ENCODE measurements at places on chromosomes 6 and 20.

GRCh38 chr6:39508515-39508914 is 186.0 kb upstream of the KCNK16 start:
- no peak for DNase-seq

- no peak for DNase-seq
These were observed 129.2 kb downstream of the MYB start for GRCh38 chr6:135310291-135310690.

- DNase-seq, result no peak
These were observed 33.0 kb downstream of the PIM1 start for GRCh38 chr6:37202788-37203491.

DNA sequence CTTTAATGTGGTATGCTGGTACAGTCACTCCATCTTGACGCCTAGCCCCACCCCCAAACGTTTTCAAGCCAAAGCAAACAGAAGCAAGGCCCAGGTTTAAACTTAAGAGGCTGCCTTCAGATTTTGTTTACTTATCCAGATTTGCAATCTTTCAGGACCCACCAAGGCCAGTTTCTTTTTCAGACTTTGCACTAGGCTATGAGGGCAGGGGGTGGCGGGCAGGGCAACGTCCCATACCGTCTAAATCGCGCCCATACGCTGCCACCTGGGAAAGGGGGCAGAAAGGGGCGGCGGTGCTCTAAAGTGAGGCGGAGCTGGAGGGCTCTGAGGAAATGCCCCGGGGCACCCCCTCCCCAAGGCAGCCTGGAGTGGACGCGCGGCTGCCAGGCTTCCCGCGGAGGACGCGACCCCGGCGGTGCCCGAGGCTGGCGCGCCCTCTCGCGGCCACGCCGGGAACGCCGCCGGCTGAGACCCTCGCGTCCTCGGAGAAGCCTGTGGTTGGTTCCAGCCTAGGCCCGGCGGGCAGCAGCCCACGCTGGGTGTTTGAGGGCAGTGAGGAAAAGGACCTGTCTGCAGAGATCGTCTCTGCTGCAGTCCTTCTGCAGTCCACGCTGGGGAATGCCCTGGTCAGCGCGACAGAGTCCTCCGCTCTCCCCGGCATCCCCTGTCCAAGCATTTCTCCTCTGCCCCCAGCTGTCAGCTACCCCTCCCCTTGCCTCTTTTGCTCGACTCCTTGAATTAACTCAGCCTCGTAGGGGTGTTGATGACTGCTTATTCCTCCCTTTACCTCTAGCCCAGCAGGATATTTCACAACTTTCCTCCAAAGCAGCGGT is 129.2 kb upstream of the PRND start:
- peak; percentile 29 for DNase-seq

GRCh38 chr6:33604941-33605854 is 15.9 kb upstream of the ITPR3 start:
- no peak for DNase-seq

DNA sequence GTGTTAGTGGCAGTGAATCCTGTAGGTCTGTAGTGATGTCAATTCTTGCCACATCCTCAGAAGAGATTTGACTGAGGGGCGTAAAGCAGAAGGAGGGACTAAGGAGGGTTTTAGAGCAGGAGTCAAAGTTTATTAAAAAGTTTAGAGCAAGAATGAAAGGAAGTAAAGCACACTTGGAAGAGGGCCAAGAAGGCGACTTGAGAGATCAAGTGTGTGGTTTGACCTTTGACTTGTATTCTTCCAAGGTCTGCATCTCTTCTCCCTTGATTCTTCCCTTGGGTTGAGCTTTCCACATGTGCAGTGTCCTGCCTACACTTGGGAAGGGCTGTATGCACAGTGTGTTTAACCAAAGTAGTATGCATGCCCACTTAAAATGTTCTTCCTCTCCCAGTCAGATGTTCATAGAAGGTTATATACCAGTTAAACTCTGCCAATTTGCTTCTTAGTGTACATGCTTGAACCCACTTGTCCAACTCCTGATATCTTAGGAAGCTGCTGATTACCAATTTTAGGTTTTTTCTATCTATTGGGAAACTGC is 627.6 kb downstream of the MMUT start:
- no peak for DNase-seq

- no peak for DNase-seq
These were observed 44.2 kb upstream of the TOX2 start for GRCh38 chr20:43870484-43870883.

- DNase-seq, result no peak
These were observed 43.8 kb downstream of the BMP6 start for GRCh38 chr6:7769702-7770101.

DNA sequence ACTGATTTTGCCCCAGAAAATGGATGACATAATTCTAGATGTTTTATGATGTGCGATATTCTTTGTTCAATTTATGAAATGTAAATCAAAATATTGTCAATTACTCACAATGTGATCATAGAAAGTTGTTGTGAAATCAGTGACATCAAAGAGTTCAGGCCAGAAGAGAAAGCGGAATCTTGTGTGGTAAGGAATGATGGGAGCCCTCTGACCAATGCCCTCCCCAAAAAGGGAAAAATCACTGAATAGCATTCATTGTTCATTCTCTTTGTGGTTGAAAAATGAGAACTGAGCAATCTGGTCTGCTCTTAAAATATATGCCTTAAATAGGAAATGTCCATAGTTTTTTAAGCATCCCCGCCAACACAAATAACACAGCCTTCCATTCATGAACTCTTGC is 247.1 kb upstream of the GRIK2 start:
- DNase-seq, result no peak

- DNase-seq, result no peak
These were observed 609 bp downstream of the MYL9 start for GRCh38 chr20:36541768-36542488.

GRCh38 chr6:21188505-21189223 is 404.9 kb upstream of the SOX4 start:
- DNase-seq, result no peak

DNA sequence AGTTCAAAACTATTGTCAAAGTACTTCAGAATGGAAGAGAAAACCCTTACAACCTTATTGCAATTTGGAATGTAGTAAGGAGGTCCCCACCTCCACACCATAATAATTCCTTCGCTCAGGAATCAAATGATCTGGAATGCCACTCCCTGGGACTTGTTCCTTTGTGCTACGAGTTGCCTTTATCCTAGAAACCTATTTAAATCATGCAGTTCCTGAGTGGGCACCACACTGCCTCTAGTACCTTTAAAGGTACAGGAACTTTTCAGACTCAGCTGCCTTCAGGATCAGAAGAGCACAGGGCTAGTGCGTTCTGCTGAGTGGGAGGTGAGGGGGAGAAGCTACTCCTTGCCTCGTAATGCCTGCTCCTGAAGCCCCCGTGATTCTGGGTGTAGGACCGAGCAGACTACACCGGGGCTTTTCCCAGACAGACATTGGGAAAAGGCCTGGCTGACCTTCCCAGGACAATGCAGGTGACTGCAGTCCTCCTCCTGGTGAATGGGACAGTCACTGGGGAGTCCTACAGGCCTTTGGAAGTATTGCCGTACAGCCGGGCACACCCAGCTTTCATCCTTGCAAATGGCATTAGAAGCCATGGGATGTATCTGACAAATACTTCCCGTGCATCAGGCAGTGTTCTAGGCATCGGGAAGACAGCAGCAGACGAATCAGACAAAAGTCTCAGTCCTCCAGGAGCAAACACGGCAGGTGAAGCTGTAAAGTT is 11.8 kb upstream of the TUBB2B start:
- DNase-seq, result no peak

DNA sequence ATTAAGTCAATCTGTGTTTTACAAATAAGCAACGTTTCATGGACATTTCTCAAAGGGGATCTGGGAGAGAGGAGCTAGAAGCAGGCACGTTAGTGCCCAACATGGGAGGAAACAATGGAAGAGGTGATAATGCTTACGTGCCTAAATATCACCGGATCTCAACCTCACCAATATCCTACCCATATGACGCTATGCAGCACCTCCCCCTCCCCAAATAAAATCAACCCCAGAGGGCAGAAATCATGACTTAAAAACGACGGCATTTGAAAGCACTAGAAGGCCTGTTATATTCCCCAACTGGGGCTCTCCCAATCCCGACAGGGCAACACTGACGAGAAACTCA is 425 bp downstream of the HBS1L start:
- DNase-seq, result no peak

GRCh38 chr6:130063806-130064205 is 45.4 kb downstream of the L3MBTL3 start:
- no peak for DNase-seq

- no peak for DNase-seq
These were observed 119.0 kb upstream of the STMND1 start for GRCh38 chr6:16982807-16983206.

DNA sequence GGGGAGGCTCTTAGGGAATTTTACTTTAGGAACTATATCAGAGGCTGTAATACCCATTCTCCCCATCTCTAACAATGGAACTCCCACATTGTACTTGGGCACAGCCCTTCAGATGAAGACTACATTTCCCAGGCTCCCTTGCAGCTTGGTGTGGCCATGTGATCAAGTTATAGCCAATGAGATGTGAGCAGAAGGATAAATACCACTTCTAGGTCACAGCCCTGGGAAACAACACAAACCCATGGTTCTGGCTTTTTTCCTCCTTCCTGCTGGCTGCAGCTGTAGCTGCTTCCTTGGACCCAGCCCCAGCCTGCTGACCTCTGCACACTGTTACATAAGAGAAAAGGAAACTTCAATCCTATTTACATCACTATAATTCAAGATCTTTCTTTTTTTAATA is 445.9 kb upstream of the JARID2 start:
- no peak for DNase-seq

DNA sequence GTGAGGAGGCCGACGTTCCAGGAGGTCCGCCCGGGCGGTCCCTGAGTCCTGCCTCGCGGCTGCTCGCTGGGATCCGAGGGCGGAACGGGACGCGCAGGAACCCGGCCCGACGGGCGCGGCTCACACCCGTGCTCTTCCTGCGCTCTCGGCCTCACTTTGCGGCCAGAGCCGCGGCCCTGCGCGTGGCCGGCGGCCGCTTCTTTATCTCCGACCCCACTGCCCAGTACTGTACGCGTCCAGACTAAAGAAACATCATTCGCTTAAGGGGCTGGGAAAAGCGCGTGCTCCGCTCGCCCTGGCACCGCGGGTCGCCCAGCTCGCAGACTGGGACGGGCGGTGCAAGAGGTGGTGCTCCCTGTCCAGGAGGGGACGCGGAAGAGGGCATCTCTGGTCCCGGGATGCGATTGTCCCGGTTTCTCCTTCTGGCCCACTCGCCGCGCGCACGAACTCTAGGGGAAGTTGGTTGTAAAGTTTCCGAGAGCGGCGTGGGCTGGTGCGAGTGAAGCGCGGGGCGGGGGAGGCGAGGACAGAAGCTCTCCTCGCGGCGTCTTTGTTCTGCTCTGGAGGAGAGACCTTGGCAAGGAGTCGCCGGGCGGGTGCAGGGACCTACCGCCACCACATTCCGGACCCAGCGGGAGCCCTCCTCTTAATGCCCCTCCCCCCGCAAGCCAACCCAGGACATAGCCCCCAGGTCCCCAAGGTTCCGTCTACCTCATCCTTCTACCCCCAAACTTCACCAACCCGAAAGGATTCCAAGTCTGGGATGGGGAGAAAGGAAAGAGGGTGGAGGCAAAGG is 71.0 kb downstream of the SOX4 start:
- DNase-seq, result no peak

DNA sequence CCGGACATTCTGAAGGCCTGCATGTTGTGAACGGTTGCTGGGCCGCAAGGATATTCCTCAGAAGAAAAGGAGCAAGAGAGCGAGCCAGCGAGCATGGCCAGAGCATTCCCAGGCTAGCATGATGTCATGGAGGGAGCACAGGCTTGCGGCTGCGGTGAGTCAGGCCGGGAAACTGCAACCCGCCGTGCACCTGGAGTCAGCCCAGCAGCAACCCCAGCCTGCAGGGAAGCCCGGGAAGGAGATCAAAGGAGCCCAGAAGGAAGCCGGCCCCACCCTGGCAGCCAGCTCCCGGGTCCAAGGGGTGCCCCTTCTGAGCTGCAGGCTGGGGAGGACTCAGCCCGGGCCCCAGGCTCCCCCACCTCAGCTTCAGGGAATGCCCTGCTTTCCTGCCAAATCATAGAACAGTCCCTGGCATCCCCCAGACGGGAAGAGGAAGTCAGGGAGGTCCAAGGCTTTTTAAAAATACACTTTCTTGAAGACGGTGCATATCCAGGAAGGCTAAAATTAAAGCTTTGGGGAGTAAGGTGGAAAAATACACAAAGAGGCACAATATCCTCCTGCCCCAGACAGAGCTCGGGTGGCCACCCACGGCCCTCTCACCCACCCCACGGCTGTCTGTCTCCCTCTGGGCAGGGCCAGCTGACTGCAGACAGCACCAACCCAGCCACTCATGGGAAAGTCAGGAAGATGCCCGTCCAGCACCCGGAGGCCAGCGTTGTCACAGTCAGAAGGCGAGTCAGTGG is 53.7 kb downstream of the BMP7 start:
- DNase-seq, result no peak

DNA sequence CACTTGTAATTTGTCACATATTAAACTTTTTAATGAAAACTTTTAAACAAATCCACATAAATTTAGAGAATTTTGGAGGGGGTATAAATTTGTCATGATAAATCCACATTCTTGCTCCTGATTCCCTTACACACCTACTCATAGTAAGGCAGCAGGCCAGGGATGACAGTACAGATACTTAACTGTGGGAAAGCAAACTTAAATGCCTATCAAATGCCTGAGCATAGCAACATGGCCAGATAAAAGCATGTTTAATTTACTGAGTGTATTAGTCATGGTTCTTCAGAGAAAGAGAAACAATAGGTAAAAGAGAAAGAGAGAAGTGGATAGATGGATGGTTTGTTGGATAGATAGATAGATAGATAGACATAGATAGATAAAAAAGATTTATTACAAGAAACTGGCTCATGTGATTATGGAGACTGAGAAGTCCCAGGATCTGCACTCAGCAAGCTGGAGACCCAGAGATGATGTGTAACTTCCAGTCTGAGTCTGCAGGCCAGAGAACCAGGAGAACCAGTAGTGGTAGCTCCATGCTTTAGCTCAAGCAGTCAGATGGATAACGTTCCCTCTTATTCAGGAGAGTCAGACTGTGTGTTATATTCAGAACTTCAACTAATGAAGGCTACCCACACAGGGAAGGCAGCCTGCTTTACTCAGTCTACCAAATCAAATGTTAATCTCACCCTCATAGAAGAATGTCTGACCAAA is 15.9 kb upstream of the ADGRF1 start:
- DNase-seq, result no peak

DNA sequence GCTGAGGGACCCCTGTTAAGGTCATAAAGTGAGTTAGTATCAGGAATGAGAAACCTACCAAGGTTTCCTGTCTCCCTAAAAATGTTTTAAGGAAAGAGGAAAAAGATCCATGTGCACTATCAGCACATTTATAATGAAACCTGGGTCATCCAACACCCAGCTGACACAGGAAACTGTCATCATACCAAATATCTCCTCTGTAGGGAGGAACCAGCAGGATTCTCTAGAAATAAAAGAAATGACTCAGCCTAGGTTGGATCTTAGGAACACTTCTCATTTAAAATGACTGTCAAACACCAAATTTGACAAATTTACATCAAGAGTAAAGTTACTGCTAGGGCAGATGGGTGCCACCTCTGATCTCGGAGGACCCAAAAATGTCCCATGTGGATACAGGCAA is 21.7 kb downstream of the GFOD1 start:
- no peak for DNase-seq

DNA sequence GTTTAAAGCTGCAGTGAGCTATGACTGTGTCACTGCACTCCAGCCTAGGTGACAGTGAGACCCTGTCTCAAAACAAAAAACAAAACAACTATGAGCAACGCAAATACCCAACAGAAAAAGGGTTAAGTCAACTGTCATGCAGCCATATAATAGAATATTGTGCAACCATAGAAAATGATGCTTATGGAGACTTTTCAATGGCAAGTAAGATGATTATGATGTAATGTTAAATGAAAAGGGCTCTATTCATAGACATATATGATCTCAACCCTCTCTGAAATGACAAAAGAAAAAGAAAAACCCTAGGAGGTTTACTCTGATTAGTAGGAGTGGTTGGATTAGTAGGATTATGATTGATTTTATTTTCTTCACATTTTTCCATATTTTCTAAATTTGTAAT is 41.3 kb upstream of the TBC1D7 start:
- no peak for DNase-seq
